Activated effector memory CD4-positive, alpha-beta T cell treated with Interleukin-2 at 50 U/mL for 16 hours (primary cell): ENCODE measurements at places on chromosomes 2 and 18.

- no peak for DNase-seq
Measured at GRCh38 chr18:69980982-69981804, 33.5 kb upstream of the CD226 start.

DNA sequence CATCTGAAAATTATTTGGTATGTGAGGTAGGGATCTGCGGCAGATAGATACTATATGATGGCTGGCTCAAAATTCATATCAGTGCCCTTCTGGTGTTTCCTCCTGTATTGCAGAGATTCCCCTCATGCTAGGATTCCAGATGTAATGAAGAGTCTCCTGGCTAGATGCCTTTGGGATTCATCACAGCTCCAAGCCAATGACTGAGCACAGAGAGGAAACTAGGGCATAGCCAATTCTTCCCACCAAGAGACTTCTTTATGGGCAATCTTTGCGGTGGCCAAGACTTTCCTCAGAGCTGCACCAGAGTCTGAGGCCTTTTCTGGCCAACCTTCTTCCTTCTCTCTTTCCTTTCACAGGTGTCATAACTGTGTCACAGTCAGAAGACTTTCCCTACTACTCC, 25.5 kb upstream of the CIB4 start:
- DNase-seq = no peak

- DNase-seq = no peak
Measured at GRCh38 chr2:234978466-234979203, 26.8 kb downstream of the SH3BP4 start.

- DNase-seq = no peak
Measured at GRCh38 chr2:236510034-236510433, 59.6 kb upstream of the ACKR3 start.

DNA sequence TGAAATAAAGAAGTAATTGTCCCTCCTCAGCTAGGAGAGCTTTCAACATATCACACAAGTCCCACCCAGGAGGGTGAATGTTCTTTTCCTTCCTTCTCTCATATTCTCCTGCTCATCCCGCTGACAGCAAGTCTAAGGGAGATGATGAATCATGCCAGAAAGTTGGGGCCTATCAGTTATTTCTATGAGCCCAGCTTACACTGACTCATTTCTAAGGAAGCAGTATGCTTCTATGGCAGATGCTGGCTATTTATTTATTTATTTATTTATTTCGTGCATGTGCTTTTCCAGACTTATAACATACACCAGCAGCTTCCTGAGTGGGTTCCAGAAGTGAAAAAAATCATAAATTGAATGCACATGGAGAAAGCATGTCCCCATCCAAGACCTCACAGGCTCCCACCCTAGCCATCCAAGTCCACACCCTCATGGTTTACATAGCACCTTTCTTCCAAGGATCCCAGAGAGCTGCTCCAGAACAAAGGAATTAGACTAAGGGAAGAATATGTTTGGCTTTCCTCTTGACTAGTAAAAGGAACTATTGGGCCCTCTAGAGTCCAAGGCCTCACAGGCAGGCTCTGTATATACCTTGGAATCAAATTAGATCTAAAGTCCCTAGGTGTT, 1074.2 kb upstream of the ZEB2 start:
- DNase-seq = no peak

DNA sequence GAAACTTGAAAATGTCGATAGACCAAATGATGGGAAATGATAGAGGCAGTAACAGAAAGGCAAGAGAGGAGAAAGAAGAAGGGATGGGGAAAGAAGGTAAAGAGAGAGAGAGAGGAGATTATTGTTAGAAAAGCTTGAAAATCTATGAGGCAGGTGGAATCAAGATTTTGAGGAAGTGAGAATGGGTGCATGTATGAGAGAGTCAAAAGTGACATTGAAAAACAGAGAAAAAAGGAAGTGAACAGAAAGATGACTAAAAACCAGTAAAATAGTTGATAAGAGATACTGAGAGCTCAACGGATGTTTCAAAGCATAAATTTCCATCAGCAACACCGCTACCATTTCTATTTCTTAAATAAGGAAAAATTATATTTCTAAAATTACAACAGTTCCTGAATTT, 327.4 kb upstream of the CWC22 start:
- no peak for DNase-seq

DNA sequence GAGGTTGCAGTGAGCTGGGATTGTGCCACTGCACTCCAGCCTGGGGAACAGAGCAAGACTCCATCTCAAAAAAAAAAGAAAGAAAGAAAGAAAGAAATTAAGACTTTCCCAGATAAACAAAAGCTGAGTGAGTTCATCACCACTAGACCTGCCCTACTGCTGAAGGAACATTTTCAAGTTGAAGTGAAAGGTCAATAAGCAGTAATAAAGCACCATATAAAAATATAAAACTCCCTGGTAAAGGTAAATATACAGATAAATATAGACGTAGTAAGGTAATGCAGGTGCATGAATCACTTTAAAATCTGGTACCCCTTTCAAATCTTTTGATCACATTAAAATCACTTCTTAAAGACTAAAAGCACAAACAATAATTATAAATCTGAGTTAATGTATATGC, 42.6 kb downstream of the UNC50 start:
- no peak for DNase-seq

- DNase-seq = no peak
Measured at GRCh38 chr2:230444832-230445231, 28.8 kb downstream of the SP100 start.

GRCh38 chr2:186925514-186925913, 76.5 kb upstream of the ZSWIM2 start:
- DNase-seq = no peak

DNA sequence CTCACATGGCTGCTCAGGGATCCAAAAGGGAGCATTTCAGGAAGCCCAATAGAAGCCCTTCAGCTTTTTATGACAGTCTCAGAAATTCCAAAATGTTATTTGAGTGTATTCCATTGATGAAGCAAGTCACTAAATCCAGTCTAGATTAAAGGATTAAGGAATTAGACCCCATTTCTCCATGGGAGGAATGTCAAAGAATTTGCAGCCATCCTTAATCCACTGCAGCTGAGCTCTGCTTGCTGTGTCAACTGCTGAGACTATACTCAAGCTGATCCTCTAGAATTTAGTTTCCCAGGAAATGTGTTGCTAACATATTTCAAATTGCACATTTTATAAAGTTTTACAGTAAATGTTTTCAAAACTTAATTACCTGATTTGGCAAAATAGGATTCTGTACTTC, 28.4 kb upstream of the C2orf69 start:
- DNase-seq = no peak

DNA sequence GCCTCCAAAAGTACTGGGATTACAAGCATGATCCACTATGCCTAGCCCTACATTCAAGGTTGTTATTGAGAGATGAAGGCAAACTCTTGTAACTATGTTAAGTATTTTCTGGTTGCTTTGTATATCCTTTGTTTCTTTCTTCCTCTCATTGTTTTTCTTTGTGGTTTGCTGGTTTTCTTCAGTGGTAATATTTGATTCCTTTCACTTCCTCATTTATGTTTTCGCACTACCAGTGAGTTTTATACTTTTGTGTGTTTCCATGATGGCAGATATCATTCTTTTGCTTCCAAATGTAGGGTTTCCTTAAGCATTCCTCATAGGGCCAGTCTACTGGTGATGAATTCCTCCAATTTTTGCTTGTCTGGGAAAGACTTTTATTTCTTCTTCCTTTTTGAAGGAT, 90.2 kb downstream of the NCK2 start:
- DNase-seq = no peak

DNA sequence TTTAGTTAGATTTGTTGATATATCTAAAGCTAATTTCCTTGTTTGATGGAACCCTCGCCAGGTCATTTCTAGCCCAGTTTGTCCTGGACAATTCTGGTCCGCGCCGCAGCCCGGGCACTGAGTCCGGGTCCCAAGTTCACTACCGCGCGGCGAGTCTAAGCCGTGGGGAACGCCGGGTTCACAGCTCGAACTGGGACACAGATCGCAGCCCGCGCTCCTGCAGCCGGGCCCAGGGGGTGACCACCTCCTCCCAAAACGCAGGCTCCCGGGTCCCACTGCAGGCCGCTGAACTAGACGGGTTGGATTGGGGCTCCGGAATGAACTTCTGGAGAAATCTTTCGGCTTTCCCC, 681 bp downstream of the ACADL start:
- no peak for DNase-seq

DNA sequence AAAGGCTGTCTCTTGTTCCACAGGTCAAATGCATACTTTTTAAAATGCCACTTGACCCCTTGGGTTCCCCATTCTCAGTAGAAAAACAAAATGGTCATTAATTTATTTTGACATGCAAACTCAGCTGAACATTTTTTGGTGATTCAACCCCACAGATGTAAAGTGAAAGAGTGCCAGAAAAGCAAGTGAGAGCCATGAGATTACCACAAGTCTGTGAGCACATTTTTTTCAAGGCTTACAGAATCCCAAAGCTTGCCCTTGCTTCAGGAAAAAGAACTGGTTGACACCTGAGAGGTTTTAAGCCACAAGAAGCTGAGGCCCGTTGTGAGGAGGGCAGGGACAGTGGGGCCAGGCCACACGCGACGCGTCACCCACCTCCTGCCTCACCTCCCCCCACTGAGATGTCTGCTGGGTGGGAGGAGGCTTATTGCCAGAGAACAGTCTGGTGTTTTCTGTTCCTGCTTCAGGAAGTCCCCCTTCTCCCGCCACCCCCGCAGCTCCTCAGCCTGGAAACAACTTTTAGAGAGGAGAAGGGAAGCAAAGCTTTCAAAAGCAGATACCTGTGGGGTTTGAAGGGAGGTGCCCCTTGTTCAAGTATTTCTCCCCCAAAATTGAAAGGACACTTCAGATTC, 70.4 kb upstream of the CYP1B1 start:
- no peak for DNase-seq

DNA sequence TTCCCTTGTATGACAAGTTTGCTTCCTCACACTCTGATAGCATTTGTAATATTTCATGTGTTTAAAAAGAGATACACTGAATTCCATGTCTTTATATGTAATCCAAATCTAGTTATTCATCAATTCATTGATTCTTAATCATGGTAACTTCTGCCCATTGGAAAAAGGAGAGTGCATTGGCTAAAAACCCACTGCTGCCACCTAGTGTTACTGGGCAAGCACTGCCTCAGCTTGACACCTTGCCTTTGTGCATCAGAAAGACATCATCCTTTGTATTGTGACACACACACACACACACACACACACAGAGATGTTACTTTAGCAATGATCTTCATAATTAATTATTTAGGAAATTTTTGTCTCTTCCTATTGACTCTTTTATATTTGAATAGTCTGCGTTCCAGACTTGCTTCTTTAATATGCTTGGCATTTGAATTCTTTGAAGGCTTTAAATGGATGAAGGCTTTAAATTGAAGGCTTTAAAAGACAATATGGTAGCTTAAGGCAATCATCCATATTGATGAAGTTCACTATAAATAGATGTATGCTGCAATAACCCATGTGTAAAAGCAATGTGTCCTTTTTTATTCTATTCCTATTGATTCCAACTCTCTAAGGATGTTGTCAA, 414.2 kb upstream of the CHST9 start:
- no peak for DNase-seq

DNA sequence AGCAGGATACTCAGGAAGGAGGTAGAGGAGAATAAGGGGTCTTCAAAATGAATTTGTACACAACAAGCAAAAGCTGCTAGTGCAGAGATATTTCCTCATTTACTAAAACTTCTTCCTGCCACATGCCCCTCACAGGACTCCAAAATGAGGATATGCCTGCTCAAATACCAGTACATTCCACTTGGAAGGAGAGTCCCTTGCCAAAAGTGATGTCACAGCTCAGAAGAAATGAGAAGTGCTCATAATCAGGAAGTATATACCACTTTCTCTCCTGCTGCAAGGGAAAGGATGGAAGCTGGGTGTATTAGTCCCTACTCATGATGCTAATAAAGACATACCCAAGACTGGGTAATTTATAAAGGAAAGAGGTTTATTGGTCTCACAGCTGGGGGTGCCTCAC, 87.7 kb upstream of the FSHR start:
- no peak for DNase-seq

- DNase-seq = no peak
Measured at GRCh38 chr18:39801010-39801409, 2154.0 kb upstream of the PIK3C3 start.

DNA sequence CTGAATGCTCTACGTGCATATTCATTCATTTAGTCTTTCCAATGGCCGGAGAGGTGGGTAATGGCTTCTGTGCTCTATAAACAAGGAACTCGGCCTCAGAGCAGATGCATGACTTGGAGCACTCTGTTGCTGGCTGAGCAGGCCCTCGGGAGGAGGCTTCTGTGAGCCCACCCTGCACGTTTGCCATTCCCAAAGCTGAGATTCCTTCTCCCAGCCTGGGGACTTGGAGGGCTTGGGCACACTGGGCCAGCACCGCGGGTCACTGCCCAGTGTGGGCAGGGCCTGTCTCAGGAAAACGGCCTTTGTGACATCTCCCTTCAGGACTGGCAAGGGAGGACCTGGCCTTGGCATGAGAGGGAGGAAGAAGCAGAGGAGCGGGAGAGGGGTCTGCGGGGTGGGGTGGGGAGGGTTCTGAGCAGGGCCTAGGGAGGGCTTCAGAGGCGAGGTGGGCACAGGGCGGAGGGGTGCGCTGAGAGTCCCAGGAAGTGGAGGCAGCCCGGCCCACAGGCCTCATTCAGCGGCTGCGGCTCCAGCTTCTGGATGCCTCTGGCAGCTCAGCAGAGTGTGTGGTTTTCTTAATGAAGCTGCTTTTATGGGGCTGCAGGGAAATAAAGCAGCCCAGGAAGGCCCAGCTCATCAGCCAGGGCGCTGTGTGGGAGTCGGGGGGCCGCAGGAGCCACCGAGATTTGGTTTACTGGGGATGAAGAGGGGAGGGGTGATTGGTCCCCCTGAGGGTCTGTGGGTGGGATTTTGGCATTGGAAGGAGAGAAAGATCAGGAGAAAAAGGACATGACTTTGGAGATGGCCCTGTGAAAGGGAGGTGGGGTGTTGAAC, 51.7 kb upstream of the OTOF start:
- DNase-seq = no peak

GRCh38 chr18:13110559-13110958, 108.0 kb upstream of the LDLRAD4 start:
- no peak for DNase-seq

DNA sequence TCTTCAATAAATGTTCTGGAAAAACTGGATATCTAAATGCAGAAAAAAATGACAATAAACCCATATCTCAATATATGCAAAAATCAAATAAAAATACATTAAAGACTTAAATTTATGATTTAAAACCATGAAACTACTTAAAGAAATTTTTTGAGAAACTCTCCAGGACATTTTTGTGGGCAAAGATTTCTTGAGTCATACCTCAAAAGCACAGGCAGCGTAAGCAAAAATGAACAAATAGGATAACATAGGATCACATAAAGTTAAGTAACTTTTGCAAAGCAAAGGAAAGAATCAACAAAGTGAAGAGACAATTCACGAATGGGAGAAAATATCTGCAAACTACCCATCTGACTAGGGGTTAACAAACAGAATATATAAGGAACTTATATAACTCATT, 1545.5 kb downstream of the SUCLG1 start:
- DNase-seq = no peak

- DNase-seq = no peak
Measured at GRCh38 chr2:207772081-207772843, 2.6 kb upstream of the FZD5 start.

DNA sequence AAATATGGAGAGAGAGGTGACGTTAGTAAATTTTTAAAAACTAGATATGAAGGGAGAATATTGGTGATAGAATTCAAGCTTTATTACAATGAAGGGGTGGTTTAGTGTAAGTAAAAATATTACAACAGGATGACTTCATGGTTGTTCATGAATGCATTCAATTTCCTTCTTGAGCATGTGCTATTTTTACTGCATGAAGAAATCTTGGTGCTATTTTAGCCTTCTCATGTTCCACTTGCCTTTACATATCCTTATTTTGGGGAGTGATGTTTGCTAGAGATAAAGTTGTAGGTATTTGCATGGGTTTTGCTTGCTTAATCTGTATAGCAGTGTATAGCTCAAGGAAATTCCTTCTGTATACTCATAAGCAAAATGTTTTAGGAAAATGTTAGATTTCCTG, 195.0 kb upstream of the MMADHC start:
- no peak for DNase-seq
